ENCODE measurements at places on chromosomes 1 and 21.
A peak's percentile ranks its signal among the peaks of the same experiment; 100 is the strongest.

DNA sequence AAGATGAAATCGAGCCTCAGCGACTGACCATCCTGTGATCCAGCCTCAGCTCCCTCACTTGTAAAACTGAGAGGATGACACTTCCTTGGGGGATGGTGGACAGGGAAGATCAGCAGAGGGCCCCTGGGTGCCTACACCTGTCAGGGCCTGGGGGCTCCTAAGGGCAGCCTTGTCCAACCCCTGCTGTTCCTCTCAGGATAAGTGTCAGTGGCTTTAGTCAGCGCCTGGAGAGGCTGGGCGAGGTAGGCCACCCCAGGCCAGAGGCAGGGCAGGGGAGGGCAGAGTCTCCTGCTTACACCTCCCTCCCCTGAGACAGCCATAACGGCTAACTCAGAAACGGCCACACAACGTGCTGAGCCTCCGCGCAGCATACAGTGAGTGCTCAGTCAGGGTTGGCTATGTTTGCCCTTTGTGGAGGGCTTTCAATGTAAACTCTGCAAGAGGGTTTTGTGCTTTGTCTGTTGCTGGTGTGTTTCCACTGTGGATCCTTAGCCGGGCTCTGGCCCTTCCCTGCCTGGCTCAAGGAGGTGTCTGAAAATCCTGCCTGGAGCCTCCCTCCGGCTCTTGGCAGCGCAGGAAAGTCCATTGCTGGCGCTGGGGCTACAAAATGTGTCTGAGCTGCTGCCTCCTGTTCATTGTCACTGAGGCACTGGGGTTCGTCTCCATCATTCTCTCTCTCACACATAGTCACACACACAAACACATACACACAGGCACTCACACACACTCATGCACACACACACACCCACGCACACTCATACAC is 588.4 kb downstream of the PTPRU start:
- H3K27ac ChIP-seq: no peak overlapping the region
- DNase-seq: no peak
- H3K4me1 ChIP-seq: no peaks in the 10 kb centered on the region
- no peaks in the 10 kb centered on the region for H3K36me3 ChIP-seq
- H3K27me3 ChIP-seq: peaks cover 2% of the 10 kb centered on the region
- H3K4me3 ChIP-seq: no peak overlapping the region

GRCh38 chr1:27535386-27535785 is 45.4 kb upstream of the WASF2 start:
- H3K27me3 ChIP-seq: no peaks in the 10 kb centered on the region
- peaks cover 49% of the 10 kb centered on the region for H3K4me1 ChIP-seq
- H3K36me3 ChIP-seq: peaks cover 4% of the 10 kb centered on the region
- no peak overlapping the region for H3K4me3 ChIP-seq
- no peak overlapping the region for H3K27ac ChIP-seq

GRCh38 chr1:45394342-45394741 is 54.1 kb upstream of the MUTYH start:
- H3K27ac ChIP-seq: no peak overlapping the region
- H3K36me3 ChIP-seq: no peaks in the 10 kb centered on the region
- no peaks in the 10 kb centered on the region for H3K27me3 ChIP-seq
- H3K4me3 ChIP-seq: no peak overlapping the region

- H3K36me3 ChIP-seq: peaks cover 3% of the 10 kb centered on the region
- peak; percentile 59 for DNase-seq
- H3K27ac ChIP-seq: peak overlapping the region; percentile 60
These were observed 4.3 kb upstream of the SPATC1L start for GRCh38 chr21:46188226-46189212.

GRCh38 chr1:182783068-182783467 is 6.5 kb upstream of the NPL start:
- H3K36me3 ChIP-seq: no peaks in the 10 kb centered on the region
- peaks cover 9% of the 10 kb centered on the region for H3K27me3 ChIP-seq
- no peak overlapping the region for H3K4me3 ChIP-seq
- no peak for DNase-seq

DNA sequence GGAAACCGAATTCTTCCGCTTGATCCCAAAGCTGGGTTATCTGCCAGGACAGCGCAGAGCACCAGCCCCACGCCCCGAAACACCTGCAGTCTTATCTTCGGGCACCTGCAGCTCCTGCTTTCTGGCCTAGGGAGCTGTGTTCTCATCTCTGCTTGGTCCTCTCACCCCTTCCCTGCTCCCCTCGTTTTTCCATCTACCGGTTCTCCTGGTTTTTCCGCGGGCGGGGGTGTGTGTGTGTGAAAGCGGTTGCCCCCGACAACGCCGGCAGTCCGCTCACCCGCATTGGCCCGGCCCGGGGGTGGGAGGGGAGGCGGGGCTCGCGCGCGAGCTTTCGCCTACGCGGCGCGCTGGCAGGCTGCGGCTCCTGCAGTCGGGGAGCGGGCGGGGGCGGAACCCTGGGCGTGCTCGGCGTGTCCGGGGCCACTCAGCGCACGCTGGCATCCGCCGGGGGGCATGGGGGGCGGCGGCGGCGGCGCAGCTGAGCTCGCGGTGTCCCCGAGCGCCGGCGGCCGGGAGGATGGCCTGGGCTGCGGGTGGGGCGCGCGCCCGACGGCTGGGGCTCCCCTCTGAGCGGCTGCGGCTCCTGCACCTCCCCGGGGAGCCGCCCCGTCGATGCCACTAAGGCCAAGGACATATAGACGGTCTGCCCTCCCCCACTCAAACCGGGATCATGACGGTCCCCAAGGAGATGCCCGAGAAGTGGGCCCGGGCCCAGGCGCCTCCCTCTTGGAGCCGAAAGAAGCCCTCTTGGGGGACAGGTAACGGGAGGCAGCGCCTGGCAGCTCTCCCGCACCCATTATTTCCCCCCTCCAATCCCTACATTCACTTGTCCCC is 3.2 kb downstream of the ATP8B2 start:
- H3K4me1 ChIP-seq: peaks cover 37% of the 10 kb centered on the region
- no peaks in the 10 kb centered on the region for H3K27me3 ChIP-seq
- peak overlapping the region; percentile 54 for H3K4me3 ChIP-seq

- no peak overlapping the region for H3K27ac ChIP-seq
- no peak overlapping the region for H3K4me3 ChIP-seq
These were observed 10.1 kb downstream of the TNNI3K start for GRCh38 chr1:74245168-74245772.

DNA sequence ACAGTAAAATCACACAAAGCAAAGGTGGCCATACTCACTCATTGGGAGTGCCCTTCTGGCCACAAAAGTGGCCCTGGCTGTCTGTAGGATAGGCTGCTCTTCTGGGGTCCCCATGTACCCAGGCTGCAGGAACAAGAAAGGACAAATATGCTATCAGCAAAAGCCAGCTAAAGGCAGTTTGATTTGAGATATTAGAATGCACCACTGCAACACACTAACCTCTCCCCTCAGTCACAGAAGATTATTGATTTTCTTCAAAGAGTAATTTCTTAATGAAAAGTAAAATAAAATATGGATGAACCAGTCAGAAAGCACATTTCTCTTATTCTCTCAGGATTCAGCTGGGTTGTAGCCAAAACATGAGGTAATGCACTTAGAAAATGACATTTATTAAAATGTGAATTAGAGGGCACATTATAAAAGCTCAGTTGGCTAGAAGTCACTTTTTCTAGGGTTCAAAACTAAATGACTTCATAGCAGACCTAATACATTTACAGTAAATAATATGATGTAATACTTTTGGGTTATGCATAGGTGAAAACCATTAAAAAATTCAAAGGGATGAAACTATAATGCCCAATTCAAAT is 140.8 kb downstream of the LHX8 start:
- peaks cover 11% of the 10 kb centered on the region for H3K4me1 ChIP-seq
- peak overlapping the region; percentile 75 for H3K27ac ChIP-seq
- H3K4me3 ChIP-seq: no peak overlapping the region
- peak; percentile 4 for DNase-seq

- H3K27me3 ChIP-seq: no peaks in the 10 kb centered on the region
- H3K27ac ChIP-seq: no peak overlapping the region
- H3K36me3 ChIP-seq: peaks cover 23% of the 10 kb centered on the region
- H3K4me3 ChIP-seq: no peak overlapping the region
- H3K4me1 ChIP-seq: peaks cover 3% of the 10 kb centered on the region
- DNase-seq: no peak
These were observed 43.3 kb upstream of the KCNQ4 start for GRCh38 chr1:40740039-40740996.

All from astrocyte (in vitro differentiated cells and primary cell).